Naive thymus-derived CD4-positive, alpha-beta T cell (primary cell): ENCODE measurements at places on chromosomes 6 and 20. TPM values are rescaled to one million over a fixed set of nuclear protein-coding genes. Genes with fewer than 3 reads are reported as not detected.

The SAPCD1 gene
- not detected for polyA plus RNA-seq

The GFRAL gene
- not detected for polyA plus RNA-seq

The RAB44 gene
- polyA plus RNA-seq = not detected

The PROKR2 gene
- not detected for polyA plus RNA-seq

The ANGPT4 gene
- polyA plus RNA-seq = not detected

The LRRC73 gene
- polyA plus RNA-seq = not detected

The WFDC12 gene
- not detected for polyA plus RNA-seq

The GFOD1 gene
- polyA plus RNA-seq = 0.24 TPM
